ENCODE measurements at places on chromosomes 11 and 22.

DNA sequence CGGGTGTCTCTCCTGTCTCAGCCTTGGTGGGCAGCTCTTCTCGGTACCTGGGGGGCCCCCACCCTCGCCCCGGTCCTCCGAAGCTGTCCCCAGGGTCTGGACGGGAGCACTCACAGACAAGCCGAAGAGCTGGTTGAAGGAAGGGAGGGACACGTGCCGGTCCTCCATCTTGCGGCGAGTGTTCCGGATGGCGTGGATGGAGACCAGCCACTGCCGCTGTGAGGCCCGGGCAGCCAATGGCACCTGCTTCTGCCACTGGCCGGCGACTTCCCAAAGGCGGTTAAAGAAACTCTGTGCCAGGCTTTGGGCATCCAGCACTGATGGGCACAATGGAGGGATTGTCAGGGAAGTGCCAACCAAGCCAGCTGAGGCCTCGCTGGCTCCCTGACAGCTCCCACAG, 18.7 kb downstream of the PPM1F start:
- DNase-seq = no peak

DNA sequence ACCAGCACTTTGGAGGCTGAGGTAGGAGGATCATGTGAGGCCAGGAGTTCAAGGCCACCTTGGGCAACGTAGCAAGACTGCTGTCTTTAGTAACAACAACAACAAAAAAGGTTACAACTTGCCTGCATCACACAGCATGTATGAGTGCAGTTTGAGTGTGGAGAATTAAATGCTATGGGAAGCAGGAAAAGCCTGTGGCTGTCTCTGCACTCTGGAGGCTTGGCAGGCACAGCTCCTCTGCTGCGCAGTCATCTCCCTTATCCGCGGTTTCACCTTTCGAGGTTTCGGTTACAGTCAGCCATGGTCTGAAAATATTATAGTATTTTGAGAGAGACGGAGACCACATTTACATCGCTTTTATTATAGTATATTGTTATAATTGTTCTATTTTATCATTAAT, 2.9 kb downstream of the MICAL2 start:
- DNase-seq = no peak

DNA sequence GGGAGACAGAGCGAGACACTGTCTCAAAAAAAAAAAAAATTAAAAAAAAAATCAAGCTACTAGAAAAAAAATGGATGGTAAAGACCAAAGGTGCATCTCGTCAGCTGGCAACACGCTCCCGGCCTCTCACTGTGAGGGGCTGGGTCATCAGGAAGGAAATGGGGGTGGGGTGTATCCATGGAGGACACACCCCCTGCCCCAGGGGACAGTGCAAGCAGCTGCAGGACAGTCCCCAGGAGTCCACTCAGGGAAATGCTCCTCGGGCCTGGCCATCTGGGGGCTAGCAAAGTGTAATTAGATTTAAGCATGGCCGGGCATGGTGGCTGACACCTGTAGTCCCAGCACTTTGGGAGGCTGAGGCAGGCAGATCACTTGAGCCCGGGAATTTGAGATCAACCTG, 23.1 kb downstream of the TTLL1 start:
- DNase-seq = no peak

GRCh38 chr22:28095316-28096095, 176.4 kb upstream of the PITPNB start:
- DNase-seq = no peak

DNA sequence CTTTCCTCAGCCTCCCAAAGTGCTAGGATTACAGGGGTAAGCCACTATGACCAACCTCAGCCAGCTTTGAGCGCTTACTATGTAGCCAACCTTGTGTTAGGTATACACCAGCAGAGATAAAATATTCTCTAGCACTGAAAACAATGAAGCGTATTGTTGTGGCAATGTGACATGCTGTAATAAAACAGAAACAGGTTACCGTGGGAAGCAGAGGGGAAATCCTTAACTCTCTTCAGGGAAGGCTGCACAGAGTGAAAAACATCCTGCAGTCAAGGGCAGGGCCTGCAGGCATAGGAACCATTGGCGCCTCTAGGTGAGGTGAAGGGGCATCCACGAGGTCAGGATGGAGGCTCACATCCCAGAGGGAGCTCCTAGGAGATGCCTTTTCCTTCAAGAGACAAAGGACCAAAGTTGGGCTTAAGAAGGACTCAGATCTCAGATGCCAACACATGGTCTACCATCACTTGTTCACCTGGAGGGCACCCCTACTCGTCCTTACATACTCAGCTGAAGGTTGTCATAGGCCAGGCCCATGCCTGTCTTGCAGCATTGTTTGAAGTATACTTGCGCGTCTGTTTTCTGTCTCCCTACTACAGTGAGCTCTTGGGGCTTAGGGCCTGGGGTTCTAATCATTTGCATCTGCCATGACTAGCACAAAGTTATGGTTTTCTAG, 8.0 kb downstream of the POLD4 start:
- DNase-seq = no peak

GRCh38 chr11:111526501-111526900, 11.9 kb downstream of the HOATZ start:
- DNase-seq = no peak

DNA sequence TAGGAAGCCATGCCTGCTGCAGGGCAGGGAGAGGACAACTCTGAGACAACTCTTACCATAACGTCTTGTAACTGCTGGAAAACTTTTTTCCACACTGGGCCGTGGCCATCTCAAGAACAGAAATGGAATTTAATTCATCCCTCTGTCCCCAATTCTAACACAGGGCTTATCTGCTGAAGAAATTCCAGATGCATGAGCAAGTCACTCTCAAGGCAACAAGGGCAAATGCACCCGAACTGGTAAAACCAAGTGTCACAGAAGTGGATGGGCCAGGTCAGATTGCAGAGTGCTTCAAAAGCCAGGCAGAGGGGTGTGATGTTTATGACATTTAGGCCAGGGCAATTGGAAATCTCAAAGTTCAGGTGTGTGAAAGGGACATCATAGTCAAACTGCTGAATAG, 7.4 kb downstream of the SMPD1 start:
- no peak for DNase-seq

GRCh38 chr22:22042009-22042408, 59.4 kb upstream of the TOP3B start:
- DNase-seq = no peak

GRCh38 chr11:2508793-2509192, 64.0 kb downstream of the KCNQ1 start:
- DNase-seq = no peak

DNA sequence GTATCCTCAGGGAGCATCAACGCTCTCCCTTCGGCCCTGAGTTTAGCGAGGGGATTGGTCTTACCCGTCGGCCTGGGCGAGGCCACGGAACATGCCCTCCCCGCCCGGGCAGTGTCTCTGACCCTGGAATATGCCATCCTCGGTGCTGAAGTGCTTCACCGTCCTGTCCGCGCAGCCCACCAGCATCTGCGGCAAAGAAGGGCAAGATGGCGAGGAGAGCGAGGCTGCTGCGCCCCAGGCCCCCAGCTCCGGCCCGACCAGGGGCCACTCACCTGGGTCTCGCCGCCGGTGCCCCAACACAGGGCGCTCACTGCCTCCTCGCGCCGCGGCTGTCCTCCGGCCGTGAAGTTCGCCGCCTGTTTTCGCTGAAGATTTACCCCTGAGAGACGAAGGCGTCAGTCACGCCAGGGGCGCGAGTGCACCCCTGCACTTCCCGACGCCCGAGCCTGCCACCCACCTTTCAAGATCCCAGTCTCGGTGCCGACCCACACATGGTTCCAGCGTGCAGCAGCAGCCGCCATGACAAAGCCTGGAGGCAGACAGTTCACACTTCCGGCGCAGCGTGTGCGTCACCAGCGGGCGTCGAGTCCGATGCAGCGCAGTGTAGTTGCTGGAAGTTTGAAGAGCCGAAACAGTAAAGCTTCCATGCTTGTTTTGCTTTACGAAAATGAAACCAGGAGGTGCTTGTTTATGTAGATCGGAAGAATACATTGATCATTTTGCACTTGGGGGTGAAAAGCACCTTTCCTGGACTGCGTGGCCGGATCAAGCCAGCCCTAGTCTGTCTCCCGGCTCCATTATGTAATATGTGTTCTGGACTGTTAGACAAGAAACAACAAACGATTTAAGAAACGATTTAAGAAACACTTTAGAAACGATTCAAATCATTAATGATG, at the start of gene WDR74:
Gene WDR74, minus strand, starts transcription at position 541 of the 896 bp plus-strand sequence. Its CDS starts 20 bp downstream, at position 521.
- peak; percentile 97 for DNase-seq

- no peak for DNase-seq
Observed at GRCh38 chr11:88326099-88326498, 11.4 kb downstream of the CTSC start.

DNA sequence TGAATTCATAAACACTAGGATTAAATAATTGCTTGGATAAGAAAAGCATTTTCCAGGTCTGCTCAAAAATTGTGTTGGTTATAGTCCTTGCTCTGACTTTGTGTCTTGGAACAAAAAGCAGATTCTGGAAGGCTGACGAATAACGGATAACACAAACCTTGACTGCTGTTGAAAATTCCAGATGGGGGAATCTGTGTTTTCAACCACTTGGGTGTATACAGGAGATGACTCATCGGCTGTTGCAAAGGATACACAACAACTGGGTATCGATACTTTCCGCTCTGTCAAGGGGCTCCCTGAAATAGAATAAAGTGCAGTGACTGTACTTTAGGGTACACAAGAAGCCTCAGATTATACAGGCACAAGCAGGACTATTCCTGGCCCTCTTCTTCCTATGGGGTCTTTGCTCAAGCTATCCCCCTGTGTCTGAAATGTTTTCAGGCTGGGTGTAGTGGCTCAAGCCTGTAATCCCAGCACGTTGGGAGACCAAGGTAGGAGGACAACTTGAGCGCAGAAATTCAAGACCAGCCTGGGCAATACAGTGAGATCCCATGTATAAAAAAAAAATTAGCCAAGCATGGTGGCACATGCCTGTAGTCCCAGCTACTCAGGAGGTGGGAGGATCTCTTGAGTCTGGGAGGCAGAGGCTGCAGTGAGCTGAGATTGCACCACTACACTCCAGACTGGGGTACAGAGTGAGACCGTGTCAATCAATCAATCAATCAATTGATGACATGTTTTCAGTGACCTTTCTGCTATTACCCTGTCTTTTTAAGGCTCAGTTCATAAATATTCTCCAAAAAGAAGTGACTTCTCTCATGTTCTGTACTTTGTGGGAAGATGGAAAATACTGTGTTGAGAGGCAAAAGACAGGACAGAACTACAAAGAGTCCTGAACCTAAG, 48.6 kb upstream of the UCP3 start:
- no peak for DNase-seq

GRCh38 chr11:128871168-128871610, 4.1 kb upstream of the KCNJ1 start:
- DNase-seq = no peak

DNA sequence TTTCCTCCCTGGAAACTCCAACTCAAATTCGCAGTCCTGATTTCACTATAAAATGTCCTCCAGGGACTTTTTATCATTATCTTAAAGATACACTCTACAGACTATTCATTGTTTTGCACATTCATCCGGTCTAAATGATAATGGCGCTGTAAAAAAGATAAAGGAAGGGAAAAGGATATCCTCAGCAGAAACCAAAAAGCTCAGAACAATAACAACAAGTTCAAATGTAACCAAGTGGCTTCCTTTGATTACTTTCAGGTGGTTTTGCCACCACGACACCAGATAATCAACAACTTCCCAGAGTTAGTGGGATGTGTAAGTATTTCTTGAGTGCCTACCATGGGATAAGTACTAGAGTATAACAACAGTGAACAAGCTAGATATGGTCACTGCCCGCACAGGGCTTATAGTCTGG, 26.3 kb downstream of the PRCP start:
- DNase-seq = no peak

GRCh38 chr11:212150-213100, 4.9 kb downstream of the RIC8A start:
- DNase-seq = no peak

- no peak for DNase-seq
Observed at GRCh38 chr11:116376547-116376946, 396.2 kb downstream of the BUD13 start.

GRCh38 chr11:102971766-102972165, 16.2 kb upstream of the MMP13 start:
- DNase-seq = no peak

- no peak for DNase-seq
Observed at GRCh38 chr22:42001706-42002105, 3.1 kb downstream of the WBP2NL start.

DNA sequence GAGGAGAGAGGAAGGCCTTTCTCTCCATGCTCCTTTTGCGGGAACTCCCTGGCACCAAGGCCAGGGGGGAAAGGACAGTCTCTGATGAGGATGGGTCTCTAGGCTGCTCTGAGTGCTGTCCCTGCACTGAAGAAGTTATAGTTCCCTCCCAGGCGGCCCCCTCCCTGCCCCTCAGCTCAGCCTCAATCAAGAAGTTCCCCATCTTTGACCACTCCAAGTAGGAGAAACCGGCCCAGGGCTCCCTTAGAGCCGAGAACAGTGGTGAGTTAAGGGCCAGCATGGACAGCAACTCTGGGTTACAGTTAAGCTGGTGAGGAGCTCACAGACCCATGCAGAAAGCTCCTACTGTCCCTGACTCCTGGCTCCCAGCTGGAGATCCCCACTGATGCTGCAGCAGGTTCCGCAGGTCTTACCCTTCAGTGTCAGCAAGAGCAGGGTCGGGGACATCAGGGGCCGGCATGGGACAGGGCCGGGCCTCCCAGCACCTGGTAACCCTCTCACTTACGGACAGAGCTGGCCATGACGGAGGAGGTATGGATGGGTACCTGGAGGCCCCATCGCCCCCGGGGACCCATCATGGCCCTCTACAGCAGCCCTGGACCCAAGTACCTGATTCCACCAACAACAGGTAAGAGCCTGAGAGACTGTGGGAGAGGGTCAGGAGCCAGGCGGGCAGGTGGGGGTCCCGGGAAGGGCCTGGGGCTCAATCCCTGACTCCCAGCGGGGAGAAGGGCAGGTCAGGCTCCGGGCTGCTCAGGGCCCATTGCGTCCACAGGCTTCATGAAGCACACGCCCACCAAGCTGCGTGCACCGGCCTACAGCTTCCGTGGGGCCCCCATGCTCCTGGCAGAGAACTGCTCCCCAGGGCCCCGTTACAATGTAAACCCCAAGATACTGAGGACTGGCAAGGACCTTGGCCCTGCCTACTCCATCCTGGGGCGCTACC, 4.2 kb downstream of the SCGB1C1 start:
- DNase-seq = peak; percentile 35

- no peak for DNase-seq
Observed at GRCh38 chr22:49640366-49641095, 187.1 kb downstream of the BRD1 start.

DNA sequence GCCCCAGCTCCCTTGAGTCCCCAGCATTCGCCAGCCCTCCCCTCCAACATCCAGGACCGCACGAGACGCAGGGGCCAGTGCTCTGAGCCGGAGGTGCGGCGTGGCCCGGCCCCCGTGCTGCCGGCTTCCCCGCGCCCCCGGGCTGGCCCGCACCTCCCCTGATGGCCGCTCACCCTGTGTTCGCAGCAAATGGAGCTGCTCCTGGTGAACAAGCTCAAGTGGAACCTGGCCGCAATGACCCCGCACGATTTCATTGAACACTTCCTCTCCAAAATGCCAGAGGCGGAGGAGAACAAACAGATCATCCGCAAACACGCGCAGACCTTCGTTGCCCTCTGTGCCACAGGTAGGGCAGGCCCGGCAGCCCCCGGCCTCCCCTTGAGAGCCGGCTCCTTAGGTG, 2.7 kb downstream of the CCND1 start:
- no peak for DNase-seq
